ENCODE measurements at places on chromosomes 11 and 22.

DNA sequence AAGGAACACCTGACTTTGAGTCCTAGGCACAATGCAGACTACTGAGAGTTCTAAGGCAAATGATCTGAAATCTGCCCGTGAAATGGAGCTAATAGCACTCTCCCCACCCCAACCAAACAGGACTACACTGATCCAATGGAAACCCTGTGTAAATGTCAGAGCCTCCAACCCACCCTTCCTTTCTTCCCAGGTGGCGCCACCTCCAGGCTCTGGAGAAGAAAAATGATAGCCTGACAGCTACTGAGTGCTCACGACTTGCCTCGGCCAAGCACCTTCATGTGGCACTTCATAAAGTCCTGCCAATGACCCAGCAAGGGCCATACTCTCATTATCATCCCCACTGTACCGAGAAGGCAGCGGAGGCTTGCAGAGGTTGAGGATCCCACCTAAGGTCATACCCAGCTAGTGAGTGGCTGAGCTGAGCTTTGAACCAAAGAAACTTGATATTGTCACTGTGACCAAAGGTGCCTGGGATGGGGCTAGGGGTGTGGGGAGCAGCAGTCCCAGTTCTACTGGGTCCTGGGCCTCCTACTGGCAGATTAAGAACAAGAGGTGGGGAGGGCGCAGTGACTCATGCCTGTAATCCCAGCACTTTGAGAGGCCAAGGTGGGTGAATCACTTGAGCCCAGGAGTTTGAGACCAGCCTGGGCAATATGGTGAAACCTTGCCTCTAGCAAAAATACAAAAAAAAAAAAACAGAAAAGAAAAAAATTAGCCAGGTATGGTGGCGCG lies 20.5 kb downstream of the TST start:
- no peak for DNase-seq

- DNase-seq = no peak
Observed at GRCh38 chr11:76885390-76886097, 24.8 kb downstream of the ACER3 start.

GRCh38 chr11:124070915-124071622 lies 29.9 kb upstream of the OR10G7 start:
- DNase-seq = peak; percentile 52

- no peak for DNase-seq
Observed at GRCh38 chr11:65611758-65612603, 2.0 kb downstream of the MAP3K11 start.

DNA sequence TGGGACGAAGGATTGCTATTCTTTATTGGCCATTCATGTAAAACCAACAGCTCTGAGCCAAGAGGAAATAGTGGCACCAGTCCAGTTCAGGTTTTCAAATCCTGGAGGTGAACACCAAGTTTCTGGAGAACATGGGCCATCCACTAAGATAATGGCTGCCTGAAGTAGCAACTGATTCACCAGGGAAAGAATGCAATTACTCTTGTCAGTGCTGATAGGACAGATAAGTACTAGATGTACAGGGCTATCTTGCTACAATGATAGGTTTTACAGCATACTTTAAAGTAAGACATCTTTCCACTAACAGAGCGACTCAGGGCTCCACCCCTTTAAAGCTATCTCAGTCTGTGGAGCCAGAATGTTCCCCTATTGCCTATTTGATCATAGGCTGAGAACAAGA lies 36.8 kb upstream of the APOA1 start:
- DNase-seq = no peak

DNA sequence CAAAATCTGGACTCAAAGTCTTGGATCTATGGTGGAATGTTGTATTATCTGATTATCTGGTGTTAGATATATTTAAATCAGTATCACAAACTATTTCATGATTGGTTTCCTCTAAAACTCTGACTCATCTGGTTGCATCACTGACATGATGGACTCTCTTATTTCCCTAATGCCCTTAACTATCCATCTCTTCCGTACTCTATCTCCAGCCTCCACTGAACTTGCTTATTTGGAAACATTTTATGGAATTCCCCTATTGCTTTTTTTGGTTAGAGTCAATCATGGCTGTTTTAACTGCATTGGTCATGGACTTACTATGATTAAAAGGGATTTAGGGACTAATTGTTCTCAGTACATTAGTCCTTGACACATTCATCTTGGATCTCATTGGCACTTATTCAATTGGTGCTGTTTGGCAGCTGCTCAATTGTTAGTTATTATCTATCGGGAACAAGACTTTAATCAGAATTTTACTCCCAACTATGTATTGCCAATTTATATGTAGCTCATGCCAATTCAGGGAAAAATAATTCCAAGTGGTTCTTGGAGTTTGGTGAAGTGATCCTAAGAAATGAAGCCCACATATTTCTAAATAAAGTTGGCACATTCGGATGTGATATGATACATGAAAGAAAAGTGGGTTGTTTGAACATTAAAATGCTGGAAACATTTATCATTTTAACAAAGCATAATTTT lies 942.0 kb upstream of the CCDC90B start:
- DNase-seq = no peak

DNA sequence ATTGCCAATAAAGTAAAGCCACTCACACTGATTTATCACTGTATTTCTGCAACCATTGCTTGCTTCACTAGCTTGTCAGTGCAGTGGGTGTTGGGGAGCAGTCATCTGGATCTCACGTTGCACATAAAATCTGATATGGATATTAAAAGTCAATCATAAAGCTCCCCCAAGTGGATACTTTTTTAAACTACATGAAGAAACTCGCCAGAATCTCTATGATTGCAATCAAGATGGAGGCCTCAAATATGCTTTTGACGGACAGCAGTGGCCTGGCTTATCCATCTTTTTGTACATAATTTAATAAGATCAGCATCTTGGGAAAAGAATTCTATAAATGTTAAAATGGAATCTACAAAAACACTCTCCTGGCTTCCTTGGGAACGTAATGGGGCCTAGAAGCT lies 137.7 kb downstream of the WT1 start:
- no peak for DNase-seq

DNA sequence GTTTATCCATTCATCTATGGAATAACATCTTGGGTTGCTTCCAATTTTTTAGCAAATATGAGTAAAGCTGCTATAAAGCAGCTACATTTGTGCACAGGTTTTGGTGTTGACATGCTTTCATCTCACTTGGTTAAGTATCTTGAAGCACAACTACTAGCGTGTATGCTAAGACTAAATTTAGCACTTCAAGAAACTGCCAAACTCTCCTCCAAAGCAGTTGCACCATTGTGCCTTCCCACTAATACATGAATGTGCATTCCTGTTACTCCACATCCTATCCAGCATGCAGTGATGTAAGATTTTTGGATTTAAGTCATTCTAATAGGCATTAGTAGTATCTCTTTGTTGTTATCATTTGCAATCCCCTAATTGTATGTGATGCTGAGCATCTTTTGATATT lies 230.7 kb downstream of the KCNA4 start:
- DNase-seq = no peak

GRCh38 chr22:17190702-17191101 lies 28.5 kb downstream of the ADA2 start:
- DNase-seq = no peak

DNA sequence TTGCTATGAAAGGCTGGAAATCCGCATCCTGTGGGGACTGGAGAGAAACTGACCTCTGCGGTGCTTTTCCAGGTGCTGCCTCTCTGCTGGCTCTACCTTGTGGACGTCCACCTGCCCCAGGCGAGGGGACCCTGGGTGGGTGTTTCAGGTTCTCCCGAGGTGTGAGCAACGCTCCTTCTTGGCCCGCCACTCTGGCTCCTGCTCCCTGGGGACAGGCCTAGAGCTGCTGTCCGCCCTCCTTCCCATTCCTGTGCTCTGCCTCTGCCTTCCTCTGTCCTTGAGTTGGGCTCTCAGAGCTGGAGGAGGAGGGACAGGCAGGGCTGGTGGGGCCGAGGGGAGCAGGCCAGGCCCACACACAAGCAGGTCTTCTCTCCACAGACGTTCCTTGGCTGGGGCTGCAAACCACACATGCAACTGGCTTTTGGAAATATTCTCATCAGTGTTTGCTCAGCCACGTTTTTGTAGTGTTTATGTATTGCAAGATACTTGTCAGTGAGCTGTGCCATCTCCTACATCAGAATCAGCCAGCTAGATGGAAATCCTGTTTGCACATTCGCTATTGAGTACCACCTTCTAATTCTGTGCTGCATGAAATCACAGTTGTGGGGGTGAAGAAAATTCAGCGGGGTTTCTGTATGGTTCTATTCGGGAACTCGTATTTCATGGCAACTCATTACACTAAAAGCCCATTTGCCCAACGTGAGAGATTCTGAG lies 1115.0 kb downstream of the BRD1 start:
- DNase-seq = no peak

GRCh38 chr11:12809864-12810567 lies 135.8 kb downstream of the TEAD1 start:
- no peak for DNase-seq

DNA sequence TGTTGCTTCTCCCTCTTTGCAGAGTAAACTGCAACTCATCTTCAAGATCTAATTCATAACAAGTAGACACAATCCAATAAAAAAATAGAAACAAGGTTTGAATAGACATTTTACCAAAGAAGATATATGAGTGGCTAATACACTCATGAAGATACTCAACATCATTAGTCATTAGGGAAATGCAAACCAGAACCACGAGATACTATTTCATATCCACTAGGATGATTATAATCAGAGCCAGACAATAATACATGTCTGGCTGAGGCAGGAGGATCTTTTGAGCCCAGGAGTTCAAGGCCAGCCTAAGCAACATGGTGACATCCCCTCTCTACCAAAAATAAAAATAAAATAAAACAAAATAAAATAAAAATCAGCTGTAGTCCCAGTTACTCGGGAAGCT lies 85.0 kb downstream of the ATG16L2 start:
- no peak for DNase-seq

DNA sequence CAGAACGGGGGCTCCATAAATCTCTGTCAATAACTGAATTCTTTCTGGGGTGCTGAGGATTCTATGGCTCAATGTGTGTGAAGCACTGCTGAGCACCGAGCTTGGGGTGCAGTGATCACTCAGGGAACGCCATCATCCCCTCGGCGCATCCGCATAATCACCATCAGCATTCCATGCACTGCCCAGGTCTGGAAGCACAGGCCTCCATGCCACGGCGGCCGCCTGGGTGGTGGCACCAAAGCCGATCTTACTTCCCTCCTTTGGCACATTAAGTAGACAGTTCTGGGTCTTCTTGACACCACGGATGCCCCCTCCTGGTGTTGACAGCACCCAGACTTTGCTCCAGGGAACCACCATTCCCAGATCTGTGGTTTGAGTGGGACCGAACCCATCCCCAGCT lies 15.6 kb downstream of the LTO1 start:
- DNase-seq = no peak

- no peak for DNase-seq
Observed at GRCh38 chr11:128451652-128452470, 135.5 kb downstream of the ETS1 start.

- DNase-seq = no peak
Observed at GRCh38 chr11:134483291-134483690, 71.2 kb upstream of the B3GAT1 start.

DNA sequence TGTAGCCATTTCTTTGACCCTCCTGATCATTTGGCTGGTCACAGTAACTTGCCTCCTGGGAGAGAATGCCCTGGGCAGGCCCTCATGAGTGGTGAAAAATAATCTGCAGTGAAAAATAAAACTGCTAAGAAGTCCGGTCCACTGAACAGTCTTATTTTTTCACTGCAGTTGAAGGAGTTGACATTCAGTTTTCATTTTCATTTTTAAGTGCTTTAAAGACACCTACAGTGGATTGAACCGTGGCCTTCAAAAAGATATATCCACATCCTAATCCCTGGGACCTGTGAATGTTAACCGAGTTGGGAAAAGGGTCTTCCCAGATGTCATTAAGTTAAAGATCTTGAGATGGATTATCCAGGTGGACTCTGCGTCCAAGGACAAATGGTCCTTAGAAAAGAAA lies 153.6 kb upstream of the GRK3 start:
- DNase-seq = no peak

DNA sequence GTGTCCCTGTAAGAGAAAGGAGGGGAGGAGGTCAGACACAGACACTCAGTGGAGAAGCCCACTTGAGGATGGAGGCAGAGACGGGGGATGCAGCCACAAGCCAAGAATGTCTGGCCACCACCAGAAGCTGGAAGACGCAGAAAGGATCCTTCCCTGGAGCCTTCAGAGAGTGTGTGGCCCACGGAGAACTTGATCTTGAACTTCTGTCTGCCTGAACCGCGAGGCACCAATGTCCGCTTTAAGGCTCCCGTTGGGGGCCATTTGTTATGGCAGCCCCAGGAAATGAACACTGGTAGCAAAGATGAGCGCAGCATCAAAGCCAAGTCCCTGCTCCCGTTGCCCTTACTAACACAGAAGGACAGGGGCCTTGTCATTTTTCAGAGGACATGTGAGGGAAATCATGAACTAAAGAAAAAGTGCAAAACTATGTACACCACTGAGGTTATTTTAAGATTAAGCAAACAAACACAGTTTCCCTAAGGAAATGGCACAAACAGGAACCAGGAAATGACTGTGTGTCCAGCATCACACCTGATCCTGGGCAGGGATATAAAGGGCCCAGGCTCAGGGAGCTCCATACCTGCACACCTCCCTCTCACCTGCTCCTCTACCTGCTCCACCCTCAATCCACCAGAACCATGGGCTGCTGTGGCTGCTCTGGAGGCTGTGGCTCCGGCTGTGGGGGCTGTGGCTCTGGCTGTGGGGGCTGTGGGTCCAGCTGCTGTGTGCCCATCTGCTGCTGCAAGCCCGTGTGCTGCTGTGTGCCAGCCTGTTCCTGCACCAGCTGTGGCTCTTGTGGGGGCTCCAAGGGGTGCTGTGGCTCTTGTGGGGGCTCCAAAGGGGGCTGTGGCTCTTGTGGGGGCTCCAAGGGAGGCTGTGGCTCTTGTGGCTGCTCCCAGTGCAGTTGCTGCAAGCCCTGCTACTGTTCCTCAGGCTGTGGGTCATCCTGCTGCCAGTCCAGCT lies at the start of gene KRTAP5-6:
Gene KRTAP5-6 (plus strand): TSS at position 588 of the 963 bp plus-strand sequence. CDS start 51 bp downstream, at position 639.
- no peak for DNase-seq

- no peak for DNase-seq
Observed at GRCh38 chr11:104995001-104995408, 26.6 kb upstream of the CASP4 start.

DNA sequence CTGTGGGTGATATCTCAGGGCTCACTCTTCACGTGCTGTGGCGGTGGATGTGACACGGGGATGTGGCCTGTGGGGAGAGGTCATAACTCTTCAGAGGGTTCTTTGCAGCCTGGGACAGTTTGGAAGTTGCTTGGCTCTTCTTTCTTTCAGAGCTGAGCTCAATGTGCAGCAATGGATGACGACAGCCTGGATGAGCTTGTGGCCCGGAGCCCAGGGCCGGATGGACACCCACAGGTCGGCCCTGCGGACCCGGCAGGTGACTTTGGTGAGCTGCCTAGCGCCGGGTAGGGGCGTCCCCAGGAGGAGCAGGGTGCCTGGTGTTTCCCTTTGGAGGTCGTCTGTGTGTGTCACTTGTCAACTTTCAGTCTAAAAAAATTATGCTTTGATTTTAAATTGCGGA lies 5.1 kb downstream of the PHRF1 start:
- DNase-seq = no peak

- peak; percentile 36 for DNase-seq
Observed at GRCh38 chr11:29159552-29160465, 857.0 kb downstream of the KCNA4 start.

DNA sequence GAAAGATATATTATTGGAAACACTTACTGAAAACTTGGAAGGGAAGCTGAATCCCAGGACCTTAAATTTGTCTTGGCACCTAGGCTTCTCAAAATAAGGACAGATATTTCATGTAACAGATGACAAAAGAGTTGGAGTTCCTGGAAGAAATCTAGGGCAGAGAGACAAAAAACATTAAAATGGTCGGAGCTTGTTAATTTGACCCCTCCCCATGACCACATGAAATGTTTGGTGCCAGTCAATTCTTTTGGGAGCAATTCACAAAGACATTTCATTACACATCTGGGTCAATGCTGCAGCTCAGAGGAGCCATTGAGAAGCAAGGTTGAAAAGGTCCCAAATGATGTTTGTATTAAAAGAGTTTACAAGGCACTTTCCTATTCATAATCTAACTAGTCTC lies 162.0 kb upstream of the GUCY1A2 start:
- DNase-seq = no peak

Data from HuH-7 (cell line).